ENCODE measurements at places on chromosomes 2 and 18.

GRCh38 chr2:128775217-128775913 is 456.7 kb upstream of the HS6ST1 start:
- DNase-seq = no peak

DNA sequence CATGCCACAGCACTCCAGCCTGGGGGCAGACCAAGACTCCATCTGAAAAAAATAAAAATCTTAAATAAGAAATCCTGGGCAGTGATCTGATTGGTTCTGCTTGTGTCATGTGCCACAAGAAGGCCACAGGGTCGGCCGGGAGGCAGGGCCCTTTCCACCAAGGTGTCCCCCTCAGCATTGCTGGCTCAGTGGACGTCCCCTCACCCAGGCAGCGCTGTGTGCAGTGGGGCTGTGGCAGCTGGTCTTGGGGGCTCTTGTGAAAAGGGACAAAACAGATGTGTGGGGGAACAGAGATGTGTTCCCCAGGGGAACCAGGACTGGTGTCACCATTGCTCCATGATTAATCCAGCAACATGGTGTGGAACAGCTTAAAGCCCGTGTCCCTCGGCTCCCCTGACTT is 60.5 kb downstream of the HS6ST1 start:
- DNase-seq = no peak

GRCh38 chr2:188024811-188025210 is 266.9 kb upstream of the GULP1 start:
- DNase-seq = no peak

DNA sequence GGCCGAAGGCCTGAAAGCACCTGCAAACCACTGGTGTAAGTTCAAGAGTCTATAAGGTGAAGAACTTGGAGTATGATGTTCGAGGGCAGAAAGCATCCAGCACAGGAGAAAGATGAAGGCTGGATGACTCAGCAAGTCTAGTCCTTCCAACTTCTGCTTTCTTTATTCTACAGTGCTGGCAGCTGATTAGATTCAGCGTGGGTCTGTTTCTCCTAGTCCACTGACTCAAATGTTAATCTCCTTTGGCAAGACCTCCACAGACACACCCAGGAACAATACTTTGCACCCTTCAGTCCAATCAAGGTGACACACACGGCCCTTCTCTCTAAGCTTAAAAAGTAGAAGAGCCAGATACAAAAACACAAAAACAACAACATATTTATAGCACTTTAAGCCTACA is 43.4 kb downstream of the NMS start:
- no peak for DNase-seq
